ENCODE measurements at places on chromosomes 7 and 10.

- no peak for DNase-seq
Observed at GRCh38 chr10:51251110-51251509, 176.8 kb downstream of the PRKG1 start.

GRCh38 chr10:58782876-58783851 lies 270.5 kb downstream of the BICC1 start:
- DNase-seq: no peak

DNA sequence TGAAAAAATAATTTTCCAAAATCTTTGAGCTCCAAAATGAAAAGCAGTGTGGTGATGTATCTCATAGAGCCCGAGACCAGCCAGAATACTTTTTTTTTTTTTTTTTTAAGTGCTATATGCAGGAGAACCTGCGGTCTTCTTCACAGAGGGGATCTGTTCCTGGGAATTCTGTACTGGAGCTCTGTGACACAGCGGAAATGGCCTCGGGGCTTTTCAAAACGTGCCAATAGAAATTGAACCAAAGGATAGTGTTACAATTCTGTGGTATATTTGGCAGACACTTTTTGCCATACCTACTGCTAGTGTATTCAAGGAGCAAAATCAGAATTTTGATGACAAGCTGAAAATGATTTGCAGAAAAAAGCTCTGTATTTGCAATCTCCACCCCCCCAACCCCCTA lies 1429.3 kb upstream of the LRRTM3 start:
- DNase-seq: no peak

GRCh38 chr7:100166970-100167911 lies 1.2 kb downstream of the GAL3ST4 start:
- no peak for DNase-seq

DNA sequence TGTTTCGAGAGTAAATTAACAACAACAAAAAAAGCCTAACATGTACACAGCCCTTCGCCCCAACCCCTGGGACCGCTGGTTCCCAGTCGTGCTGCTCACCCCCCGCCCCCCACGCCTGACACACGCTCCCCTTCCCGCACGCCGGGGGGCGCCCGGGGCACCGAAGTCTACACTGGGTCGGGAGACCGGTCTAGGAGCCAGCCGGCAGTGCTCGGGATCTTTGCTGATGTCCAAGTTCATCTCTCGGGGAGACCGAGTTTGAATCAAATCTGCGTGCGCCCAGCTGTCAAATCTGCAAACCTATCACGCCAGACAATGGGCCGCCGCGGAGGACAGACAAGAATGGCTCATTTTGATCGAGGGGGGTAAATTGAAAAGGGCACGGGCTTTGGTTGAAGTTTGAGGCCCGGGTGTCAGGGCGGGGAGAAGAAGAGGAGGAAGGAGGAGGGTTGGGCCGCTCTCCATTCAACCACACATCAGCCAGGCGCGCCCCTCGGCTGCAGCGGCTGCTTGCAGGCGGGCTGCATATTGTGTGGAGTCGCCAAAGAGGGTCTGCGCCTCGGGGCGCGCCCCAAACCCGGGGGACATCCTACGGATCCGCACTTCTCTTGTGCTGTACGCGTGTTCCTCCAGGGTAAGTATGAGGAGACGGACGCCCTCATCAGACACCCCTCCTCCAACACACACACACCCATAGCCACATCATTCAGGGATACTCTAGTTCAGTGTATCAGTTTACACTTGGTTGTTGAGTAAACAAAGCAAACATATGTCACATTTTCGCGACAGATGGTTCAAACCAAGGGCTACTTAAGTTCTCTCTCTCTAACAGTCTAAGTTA lies 1.3 kb upstream of the GFRA1 start:
- DNase-seq: peak; percentile 63

DNA sequence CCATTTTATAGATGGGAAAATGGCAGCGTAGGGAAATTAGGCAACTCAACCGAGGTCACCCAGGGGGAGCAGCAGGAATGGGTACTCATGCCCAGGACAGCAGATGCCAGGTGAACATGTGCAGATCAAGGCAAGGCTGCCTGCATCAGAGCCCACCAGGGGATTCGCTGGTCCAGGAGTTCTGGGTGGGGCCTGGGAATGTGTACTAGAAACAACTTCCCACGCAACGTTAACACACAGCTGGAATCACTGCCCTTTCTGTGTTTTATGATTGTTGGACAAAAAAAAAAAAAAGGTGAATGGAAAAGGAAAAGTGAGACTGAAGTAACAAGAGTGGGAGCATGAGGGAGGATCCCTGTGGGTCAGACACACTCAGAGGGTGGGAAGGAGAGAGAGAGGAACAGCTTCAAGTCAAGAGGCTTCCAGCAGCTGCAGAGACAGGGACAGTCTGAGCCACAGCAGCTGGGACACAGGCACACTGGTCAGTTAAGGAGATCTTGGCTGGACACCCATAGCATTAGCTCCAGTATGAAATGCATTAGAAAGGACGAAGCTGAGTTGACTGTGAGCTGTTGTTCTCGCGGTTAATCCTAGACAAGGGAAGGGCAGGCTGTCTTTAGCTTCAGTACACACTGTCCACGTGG lies 187.9 kb upstream of the INHBA start:
- DNase-seq: no peak

GRCh38 chr7:77447616-77448015 lies 31.5 kb upstream of the GSAP start:
- DNase-seq: no peak

DNA sequence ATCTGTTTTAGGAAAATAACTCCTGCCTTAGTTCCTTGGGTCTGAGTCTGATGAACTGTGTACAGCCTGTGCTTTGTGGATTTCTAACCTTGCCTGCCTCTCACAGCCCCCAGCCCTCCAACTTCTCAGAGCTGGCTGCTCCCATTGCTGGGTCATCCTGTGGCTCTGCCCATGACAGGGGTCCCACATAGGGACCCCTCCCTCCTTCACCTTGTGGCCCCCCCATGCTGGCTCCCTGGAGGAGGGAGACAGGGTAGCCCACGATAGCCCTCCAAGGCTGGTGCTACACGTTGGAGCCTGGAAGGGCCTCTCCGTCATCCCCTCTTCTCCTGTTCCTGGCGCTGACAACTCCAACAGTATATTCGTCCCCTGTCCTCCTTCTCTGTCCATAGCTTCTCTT lies 2.8 kb upstream of the DENND2A start:
- no peak for DNase-seq

- DNase-seq: no peak
Observed at GRCh38 chr10:93299606-93300287, 182.4 kb downstream of the MYOF start.

DNA sequence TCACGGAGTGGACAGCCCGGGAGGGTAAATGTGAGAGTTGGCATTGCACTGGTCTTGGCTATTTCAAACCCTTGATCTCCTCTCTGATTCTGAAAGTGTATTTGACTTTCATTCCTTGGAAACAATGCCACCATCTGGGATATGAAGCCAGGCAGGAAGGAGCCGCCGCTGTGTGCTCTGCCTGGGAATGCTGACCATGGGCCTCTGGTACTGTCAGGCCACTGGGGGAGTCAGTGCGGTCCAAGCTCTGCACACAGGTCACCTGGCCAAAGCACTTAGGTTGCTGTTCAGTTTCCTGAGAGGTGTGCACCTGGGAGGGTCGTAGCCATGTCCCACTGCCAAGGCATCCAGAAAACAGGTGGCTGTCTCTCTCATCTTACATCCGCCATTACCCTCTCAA lies 68.5 kb upstream of the SHH start:
- no peak for DNase-seq

- no peak for DNase-seq
Observed at GRCh38 chr7:100400656-100401055, 27.4 kb downstream of the PILRA start.

- DNase-seq: no peak
Observed at GRCh38 chr10:107616031-107616430, 451.5 kb upstream of the SORCS1 start.

GRCh38 chr7:138661069-138661635 lies 40.0 kb downstream of the SVOPL start:
- DNase-seq: no peak

- DNase-seq: peak; percentile 7
Observed at GRCh38 chr10:70478191-70479164, at the start of gene PALD1. PALD1 (plus strand) TSS chr10:70478767; CDS start chr10:70525952, 47,185 bp downstream.

DNA sequence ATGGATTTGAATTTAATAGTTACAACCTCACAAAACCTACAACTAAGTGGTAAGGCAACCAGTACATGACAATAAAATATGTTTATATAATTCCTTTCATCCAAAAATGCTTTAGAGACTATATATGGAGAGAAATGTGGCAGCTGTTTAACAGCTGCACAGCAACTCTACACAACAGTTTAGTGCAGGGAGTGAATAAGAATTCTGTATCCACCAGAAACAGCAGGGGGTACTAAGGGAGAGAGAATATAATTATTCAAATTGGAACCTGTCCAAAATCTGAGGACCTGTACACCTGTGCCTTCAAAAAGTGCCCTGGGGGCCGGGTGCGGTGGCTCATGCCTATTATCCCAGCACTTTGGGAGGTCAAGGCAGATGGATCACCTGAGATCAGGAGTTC lies 49.6 kb downstream of the POLL start:
- DNase-seq: peak; percentile 80

- DNase-seq: peak; percentile 20
Observed at GRCh38 chr10:60237977-60238758, 151.5 kb downstream of the ANK3 start.

DNA sequence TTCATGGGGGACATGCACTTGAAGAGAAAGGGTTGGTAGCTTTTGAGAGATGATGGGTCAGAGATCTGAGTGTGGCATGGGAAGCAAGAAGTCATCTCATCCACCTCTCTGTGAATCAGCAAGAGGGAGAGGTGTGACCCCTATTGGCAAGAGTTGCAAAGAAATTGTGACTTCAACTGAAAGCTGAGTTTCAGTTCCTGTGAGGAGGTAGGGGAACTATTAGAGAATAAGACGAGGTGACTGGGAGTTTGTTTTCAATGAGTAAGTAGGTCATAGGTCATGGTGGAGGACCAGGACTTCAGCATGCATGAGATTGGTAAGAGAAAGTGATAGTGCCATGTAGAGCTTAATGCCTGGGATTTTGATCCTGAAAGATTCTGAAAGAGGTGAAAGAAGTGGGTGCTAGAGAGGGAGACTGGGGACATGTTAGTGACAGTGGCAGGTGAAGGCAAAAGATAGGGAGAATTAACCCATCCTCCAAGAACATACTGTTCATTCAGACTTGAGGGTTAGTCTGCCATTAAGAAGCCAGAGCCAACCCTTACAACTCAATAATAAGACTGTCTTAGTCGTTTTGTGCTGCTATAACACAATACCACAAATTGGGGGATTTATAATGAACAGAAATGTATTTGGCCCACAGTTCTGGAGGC lies 75.5 kb upstream of the CAPZA2 start:
- no peak for DNase-seq

DNA sequence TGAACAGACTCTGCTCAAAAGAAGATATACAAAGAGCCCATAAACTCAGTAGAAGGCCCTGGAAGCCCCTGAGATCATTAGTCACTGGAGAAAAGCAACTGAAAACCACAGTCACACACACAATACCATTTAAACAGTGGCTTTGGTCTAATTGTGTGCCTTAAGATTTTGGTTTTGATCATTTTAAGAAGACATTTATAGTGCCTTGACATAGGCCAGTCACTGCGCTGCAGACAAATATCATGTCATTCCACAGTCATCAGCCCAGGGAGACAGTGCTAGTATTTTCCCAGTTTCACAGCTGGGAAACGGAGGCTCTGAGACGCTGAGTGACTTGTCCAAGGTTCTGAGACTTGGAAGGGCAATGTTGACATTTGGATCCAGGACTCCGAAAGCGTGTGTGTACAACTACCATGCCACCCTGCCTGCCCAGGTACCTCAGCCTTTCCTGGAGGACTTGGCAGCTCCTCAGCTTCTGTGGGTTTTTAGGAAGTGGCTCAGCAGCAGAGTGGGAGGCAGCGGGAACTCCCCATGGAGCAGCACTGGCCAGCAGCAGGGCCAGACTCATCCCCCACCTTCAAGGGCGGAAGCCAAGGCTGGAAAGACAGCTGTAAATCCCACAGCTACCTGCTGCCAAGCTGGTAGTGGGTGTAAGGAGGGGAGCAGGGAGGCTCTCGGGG lies 173.9 kb downstream of the WDR11 start:
- no peak for DNase-seq

DNA sequence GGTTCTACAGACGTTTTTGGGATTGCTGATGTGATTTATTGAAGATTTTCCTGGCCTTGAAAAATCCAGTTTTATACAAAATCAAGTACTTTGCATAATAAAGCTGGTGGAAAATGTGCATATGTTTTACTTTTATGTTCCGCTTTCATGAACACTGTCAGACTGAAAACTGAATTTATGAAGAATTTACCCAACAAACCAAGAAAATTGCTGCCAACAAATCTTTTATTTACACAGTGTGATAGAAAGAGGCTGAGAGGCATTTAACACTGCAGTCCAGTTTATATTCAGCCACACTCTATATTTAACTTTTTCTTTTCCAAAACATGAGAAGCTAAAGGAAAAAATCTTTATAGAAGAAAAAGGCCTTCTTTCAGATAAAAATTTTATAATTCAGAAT lies 35.4 kb upstream of the RSU1 start:
- DNase-seq: no peak

GRCh38 chr10:93718937-93719725 lies 16.7 kb upstream of the FRA10AC1 start:
- no peak for DNase-seq

- no peak for DNase-seq
Observed at GRCh38 chr10:625333-625696, 64.2 kb downstream of the DIP2C start.

DNA sequence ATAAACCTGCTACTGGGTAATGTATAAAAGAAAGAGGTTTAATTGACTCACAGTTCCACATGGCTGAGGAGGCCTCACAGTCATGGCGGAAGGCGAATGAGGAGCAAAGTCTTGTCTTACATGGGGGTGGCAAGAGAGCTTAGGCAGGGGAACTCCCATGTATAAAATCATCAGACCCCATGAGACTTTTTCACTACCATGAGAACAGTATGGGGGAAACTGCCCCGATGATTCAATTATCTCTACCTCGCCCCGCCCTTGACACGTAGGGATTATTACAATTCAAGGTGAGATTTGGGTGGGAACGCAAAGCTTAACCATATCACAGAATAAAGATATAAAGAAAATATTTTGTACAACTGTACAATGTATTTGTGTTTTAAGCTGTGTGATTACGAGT lies 39.4 kb upstream of the PLCE1 start:
- DNase-seq: no peak

DNA sequence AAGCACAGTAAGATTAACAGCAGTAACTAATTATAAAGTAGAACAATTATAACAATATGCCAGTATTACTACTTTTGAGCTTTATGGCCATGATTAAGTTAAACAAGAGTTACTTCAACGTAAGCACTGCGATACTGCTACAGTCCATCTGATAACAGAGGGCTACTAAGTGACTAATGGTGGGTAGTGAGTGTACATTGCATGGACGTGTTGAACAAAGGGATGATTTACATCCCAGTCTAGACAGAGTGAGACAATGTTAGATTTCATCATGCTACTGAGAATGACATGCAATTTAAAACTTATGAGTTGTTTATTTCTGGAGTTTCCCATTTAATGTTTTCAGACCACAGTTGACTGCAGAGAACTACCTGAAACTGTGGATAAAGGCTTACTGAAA lies 45.6 kb downstream of the TPST1 start:
- DNase-seq: no peak

- DNase-seq: no peak
Observed at GRCh38 chr7:78176171-78176570, 377.6 kb downstream of the PHTF2 start.

GRCh38 chr7:42345478-42346299 lies 108.7 kb upstream of the GLI3 start:
- no peak for DNase-seq

Data from NCI-H1105 treated with DMSO at 0.1 percent for 48 hours (cell line).